ENCODE measurements at places on chromosomes 16 and 17.

GRCh38 chr16:57379579-57379978 is 7.3 kb downstream of the CX3CL1 start:
- DNase-seq: no peak

GRCh38 chr17:77002103-77003045 is 134.2 kb downstream of the MGAT5B start:
- DNase-seq: no peak

- DNase-seq: no peak
These were observed 157.4 kb downstream of the PRKCA start for GRCh38 chr17:66459811-66460270.

GRCh38 chr16:66335704-66336329 is 30.7 kb upstream of the CDH5 start:
- DNase-seq: no peak

DNA sequence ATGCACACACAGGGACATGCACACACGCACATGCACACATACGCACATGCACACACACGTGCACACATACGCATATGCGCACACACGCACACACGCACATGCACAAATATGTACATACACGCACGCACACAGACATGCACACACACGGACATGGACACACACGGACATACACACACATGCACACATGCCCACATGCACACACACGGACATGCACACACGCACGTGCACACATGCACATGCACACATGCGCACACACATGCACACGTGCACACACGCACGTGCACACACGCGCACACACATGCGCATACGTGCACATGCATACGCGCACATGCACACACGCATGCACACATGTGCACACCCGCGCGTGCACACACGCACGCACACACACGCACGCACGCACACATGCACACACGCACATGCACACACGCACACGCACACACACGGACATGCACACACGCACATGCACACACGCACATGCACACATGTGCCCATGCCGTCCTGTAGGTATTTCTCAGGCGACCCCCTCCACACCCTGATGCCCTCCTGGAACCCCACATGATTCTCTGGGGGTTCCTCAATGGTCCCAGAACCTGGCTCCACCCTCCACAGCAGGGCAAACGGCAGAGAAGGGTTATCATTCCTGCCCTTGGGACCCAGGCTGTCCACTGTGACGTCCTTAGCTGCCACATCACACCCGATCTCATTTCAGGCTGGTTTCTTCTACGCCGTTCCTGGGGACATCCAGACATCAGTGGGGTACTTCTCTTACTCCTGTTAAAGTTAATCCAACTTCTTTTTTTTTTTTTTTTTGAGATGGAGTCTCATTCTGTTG is 9.6 kb upstream of the RBFOX3 start:
- DNase-seq: no peak

- DNase-seq: no peak
These were observed 91.4 kb downstream of the SYCE1L start for GRCh38 chr16:77290451-77291115.

GRCh38 chr16:17331071-17331607 is 139.6 kb downstream of the XYLT1 start:
- DNase-seq: no peak

All from B cell (primary cell).